ENCODE measurements at places on chromosomes 6 and 20.

DNA sequence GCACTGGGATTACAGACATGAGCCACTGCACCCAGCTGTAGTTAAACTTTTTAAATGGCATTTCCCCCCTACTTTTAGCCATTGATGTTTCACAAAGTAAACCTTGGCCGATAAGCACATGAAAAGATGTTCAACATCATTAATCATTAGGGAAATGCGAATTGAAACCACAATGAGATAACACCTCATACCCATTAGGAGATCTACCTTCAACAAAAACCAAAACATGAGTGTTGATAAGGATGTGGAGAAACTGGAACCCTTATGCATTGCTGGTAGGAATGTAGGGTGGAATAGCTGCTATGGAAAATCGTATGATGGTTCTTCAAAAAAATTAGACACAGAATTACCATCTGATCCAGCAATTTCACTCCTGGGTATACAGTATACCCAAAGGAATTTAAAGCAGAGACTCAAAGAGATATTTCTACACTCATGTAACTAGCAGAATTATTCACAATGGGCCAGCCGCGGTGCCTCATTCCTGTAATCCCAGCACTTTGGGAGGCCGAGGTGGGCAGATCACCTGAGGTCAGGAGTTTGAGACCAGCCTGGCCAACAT, 286.5 kb upstream of the JARID2 start:
- no peak for DNase-seq

DNA sequence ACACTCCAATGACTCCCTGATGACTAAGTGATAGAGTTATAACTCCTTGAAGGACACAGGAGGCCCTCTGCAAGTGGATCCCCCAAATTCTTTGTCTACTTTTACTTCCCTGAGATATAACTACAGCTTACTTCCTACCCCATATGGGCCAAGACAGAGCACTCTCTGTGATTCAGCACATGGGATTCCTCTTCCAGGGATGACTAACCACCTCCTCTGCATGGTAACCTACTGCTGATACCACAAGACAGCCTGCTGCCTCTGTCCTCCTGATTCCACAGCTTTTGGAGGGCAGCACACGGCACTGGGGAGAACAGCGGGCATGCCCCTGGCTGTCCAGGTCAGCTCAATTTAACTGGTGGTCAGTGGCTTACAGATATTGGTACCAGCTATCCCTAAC, 675.7 kb upstream of the AGPAT4 start:
- DNase-seq = no peak

DNA sequence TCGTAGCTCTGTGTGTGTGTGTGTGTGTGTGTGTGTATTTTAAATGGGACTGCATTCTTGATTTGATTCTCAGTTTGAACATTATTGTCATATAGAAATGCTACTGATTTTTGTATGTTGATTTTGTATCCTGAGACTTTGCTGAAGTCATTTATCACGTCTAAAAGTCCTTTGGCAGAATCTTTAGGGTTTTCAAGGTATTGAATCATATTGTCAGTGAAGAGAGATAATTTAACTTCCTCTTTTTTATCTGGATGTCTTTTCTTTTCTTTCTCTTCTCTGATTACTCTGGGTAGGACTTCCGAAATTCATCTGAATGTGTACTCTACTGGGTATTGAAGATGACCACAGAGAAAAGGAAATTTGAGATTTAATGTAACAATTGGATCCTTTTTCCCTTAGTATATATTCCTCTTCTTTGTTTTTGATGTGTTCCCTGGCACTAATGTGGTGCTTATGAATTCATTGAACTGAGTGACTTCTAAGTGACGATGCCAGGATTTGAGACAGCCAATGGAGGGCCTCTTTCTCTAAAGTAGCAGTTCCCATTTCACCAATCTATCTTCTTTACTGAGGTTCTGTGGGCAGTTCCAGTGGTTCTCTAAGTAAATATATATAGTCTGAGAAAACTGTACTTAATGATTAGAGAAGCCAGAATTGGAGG, 47.6 kb downstream of the TNFAIP3 start:
- no peak for DNase-seq

- DNase-seq = no peak
Observed at GRCh38 chr6:33547499-33547898, 32.6 kb downstream of the BAK1 start.

GRCh38 chr6:130838951-130839350, 11.7 kb downstream of the SMLR1 start:
- DNase-seq = no peak

DNA sequence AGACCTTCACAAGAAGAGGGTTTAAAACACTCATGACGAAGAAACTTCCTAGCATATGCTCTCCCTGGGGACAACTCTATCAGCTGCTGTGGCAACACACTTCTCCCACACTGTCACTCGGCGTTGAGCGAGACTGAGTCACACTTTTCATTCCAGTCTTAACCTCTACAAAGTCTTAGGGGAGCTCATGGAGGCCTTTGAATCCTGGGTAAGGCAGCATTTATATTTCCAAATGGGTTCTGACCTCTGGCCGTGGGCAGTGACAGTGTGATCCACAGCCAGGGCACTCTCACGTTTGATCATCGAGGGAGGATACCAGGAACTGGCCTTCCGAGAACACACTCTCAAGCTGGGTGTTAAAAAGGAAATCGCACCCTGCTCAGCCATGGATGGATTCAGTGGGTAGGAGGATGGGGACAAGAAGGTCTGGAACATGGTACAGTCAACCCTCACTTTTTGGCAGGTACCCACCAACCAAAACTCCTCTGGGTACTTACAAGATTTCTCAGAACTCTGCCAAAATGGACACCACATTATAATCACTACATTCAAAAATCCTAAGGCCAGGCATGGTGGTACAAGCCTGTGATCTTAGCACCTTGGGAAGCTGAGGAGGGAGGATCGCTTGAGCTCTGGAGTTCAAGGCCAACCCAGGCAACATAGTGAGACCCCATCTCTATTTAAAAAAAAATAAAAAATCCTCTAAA, 19.6 kb downstream of the RRBP1 start:
- DNase-seq = no peak

- DNase-seq = no peak
Observed at GRCh38 chr20:5181492-5181891, 54.7 kb downstream of the CDS2 start.

DNA sequence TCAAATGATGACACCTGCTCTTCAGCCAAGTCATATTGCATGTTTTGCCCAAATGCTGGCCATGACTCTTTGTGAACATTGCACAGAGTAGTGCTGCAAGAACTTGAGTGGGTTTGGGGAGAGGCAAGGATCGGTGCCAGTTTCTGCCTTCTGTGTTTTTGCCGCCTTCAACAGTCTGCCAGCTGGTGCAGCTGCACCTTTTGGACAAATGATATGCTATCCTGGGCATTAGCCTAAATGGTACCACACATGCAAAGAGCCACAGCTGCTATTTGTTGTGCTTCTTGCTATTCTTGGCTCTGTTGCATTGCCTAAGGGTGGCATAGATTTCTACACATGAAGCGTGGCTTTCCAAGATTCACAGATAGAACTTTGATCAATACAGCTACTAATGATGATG, 189.0 kb upstream of the CCN2 start:
- no peak for DNase-seq

DNA sequence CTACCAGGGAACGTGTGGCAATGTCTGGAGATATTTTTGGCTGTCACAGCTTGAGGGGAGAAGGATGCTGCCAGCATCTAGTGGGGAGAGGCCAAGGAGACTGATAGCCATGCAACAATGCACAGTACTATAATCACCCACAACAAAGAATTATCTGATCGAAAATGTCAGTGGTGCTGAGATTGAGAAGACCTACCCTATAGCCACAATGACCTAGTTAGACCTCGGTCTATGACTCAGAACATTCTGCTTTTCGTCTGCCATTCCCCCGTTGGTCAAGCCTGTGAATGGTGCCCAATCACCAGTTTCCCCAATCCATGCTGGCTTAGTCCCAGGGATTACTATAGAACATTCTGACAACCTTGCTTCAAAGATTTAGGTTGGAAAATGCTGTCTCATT, 93.5 kb downstream of the TMEM200A start:
- DNase-seq = no peak

- DNase-seq = no peak
Observed at GRCh38 chr6:15301179-15302006, 55.5 kb downstream of the JARID2 start.

GRCh38 chr6:138562691-138563090, 63.4 kb upstream of the NHSL1 start:
- DNase-seq = no peak

- DNase-seq = no peak
Observed at GRCh38 chr6:51737580-51738360, 349.6 kb downstream of the PKHD1 start.

DNA sequence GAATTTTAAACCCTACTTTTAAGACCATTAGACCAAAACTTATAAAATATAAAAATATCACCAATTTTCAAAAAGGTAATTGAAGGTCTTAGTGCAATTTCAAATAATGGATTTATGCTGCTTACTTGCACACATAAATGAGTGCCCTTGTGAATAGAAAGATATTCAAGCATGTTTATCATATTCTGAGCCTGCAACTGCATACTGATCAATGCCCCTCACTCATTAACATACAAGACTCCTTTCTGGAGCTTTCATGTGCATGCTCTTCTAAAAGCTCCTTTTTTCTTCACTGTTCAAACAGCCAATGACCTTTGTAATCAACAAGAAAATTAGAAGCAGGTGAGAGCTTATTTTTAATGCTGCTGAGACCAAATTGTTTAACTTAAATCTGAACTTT, 1139.3 kb downstream of the HACE1 start:
- DNase-seq = no peak

DNA sequence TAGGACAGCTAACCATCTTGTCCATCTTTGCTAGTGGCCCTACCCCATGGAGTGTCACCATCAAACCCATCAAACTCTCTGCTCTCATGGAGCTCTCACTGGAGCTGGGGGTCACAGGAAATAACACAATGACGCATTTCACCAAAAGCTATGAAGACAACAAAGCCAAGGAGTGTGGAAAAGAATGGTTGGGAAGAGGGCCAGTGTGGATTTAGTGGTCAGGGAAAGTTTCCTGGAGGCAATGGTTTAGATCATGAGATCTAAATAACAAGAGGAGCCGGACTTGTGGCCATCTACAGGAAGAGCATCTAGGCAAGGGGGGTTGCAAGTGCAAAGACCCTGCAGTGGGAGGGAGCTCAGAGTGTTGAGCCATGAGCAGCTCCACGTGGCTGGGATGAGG, 189.5 kb downstream of the BMP7 start:
- DNase-seq = no peak

DNA sequence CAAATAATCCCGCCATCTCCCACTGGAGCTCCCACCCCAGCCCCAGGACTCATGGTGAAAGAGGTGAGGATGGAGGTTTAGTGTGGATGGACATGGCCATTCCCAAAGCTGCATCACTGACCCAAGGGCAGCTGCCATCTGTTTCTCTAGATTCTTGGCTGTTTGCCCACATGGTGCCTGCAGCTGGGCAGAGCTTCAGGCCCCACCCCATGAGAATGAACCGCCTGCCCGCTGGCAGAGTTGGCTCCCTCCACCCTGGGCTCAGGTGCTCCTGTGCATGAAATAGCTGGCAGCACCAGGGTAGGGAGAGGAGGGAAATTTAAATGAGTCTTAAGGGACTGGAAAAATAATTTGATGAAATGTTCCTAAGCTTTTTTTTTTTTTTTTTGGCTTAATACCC, 17.4 kb downstream of the SCML4 start:
- no peak for DNase-seq

DNA sequence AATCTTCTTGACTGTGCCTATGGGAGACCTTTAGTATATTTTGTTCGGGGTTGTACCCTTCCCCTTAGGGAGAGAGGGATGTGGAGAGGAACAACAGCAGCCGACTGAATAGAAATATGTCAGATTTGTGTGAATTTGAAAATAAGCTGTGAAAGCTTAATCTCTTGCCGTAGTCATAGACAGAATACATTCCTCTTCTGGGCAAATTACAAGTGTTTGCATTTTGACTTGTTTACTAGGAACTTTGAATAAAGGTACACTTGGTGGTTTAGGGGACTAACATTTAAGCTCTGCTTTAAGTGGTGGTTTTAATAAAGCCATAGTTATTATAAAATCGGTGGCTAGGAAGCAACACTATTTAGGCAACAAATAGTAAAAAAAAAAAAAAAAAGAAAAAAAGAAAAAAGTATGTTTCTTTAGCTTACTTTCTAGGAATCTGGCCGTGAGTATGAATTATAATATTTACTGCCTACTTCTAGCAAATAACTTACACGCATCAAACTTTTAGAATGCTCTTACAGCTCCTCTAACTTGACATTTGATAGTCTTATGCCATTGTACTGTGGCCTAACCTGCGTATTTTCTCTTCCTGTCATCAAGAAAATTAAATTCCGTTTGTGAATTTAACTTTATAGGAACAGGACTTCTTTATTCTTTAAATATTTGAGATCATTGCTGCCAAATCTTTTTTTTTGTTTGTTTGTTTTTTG, 65.1 kb downstream of the ZBTB2 start:
- DNase-seq = no peak

- DNase-seq = no peak
Observed at GRCh38 chr6:44535446-44535845, 147.9 kb downstream of the CDC5L start.

GRCh38 chr6:13091192-13091591, 237.1 kb downstream of the TBC1D7 start:
- no peak for DNase-seq

DNA sequence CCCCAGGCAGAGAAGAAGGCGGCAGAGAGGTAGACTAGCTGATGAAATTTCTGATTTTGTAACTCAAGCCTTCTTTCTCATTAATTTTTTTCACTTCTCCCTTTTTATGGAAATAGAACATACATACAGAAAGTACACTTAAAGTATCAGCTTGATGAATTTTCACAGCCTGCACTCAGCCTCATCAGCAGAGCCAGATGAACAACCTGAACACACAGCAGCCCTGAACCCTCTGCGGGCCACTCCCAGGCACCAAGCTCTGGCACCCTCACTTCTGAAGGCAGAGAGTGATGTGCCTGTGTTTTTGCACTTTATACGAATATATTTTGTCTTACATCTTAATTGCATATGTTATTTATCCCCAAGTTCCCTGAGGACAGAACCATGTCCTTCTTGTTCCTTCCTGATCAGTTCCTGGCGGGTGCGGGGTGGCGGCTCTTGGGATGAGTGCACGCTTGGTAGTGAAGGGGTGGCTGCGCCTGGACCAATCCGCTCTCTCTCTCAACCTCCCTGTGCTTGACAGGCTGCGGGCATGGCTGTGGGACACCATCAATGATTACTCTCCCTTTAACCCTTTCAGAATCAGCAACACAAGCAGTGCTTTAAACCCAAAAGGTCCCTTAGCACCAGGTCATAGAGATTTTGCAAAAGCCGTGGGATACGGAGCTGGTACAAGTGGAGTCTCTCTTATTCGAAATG, 34.8 kb upstream of the AFDN start:
- DNase-seq = no peak

DNA sequence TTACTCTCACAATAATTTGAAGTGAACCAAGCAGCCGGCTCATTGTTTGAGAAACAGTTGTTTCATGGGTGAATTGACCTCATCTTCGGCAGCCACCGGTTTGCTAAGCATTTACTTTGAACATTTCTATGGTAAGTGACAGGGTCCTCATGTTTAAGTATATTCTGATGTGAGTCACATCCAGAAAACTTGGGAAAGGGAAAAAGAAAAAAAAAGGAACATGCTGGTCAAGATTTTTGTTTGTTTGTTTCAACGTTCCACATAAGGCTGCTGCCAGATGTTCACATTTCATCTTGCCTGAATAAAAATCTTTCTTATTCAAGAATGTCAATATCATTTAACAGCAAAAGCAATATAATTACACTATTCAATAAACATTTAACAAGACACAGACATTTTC, 55.0 kb upstream of the EXOC2 start:
- DNase-seq = no peak

GRCh38 chr20:45950330-45950646, 15.8 kb downstream of the PCIF1 start:
- DNase-seq = no peak
